Hypothalamus (tissue), 51 donors: ENCODE measurements at places on chromosomes 2 and 18.

DNA sequence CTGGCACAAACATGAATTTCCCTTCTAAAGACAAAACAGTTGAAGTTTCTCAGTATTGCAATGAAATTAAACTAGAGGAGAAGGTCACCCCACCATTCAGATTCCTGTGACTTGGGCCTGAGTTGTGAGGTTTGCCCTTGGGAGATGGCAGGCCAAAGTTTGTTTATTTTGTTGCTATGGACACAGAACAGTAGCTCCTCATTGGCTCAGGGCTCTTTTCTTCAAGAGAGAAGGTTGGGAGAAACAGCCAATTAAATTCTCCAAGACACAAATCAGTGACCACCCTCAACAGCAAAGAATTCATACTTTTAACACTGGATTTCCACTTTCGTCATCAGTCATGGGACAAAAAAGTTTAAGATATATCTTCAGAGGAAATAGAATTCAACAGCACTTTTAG, at the start of gene FLACC1:
Gene FLACC1, minus strand, starts transcription at position 125 of the 400 bp plus-strand sequence. CDS start 5,941 bp downstream, outside the sequence.
- no peak for DNase-seq

- DNase-seq = no peak
Observed at GRCh38 chr2:200383380-200384110, 77.1 kb downstream of the SPATS2L start.

DNA sequence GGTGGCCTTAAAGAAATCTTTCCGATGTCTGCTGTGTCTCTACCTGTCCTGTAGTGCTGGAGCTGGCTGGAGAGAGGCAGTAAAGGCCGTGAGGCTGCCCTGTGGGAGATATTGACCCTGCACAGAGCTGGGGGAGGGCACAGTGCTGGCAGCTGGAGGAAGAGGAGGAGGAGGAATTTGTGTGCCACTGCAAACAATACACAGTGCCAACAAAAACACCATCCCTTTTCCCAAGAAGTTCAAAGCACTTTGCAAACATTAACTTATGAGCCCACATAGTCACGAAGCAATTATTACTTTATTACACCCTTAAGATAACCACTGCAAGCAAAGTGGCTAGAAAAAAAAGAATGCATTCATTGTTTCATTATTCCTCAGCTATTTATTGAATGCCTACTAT, 45.0 kb upstream of the CYTIP start:
- DNase-seq = no peak

GRCh38 chr2:10864861-10865636, 46.7 kb upstream of the KCNF1 start:
- DNase-seq = no peak

- no peak for DNase-seq
Observed at GRCh38 chr2:34892766-34893165, 1293.7 kb upstream of the FAM98A start.

- DNase-seq = no peak
Observed at GRCh38 chr2:102891296-102891695, 129.5 kb downstream of the TMEM182 start.

DNA sequence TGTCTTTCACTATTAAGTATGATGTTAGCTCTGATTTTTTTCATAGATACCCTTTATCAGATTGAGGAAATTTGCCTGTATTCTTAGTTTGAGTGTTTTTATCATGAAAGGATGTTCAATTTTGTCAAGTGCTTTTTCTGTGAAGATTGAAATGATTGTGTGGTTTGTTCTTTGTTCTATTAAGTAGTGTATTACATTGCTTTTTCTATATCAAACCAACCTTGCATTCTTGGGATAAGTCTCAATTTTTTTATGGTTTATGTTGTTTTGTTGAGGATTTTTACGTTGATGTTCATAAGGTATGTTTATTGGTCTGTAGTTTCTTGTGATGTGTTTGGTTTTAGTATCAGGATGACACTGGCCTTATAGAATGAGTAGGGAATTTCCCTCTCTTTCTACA, 19.1 kb downstream of the PDK1 start:
- no peak for DNase-seq

DNA sequence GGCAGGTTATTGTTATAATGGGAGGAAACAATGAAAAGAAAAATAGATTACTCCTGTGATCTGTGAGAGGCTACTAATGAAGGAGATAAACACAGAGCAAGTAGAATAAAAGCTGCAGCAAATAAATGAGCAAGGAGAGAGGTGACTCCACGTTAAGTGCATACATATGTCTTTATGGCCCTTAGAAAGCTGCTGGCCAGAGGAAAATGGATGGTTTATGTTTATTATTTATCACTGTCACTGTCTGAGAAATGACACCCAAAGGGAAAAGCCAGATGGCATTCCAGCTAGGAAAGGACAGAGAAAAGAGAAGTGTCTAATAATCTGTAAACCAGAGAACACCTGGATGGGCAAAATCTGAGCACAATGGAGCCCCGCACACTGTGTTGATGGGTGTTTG, 122.9 kb upstream of the DDX18 start:
- no peak for DNase-seq

DNA sequence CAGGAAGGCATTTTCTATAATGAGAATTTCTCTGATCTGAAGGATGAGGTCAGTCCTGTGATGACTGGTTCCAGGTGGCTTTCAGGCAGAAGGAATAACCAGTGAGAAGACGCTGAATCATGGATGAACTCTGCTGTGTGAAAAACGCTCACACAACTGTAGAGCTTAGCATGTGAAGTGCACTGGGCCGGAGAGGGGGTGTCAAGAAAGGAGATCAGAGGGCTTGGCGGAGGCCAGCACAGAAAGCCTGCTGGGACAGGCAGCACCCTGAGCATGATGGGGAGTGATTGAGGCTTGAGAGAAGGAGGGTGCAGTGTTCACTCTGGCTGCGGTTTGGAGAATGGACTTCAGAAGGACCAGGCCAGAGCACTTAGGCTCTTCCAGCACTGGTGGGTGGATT, 236.5 kb downstream of the TPGS2 start:
- no peak for DNase-seq

- no peak for DNase-seq
Observed at GRCh38 chr2:138390316-138390945, 111.1 kb upstream of the SPOPL start.

DNA sequence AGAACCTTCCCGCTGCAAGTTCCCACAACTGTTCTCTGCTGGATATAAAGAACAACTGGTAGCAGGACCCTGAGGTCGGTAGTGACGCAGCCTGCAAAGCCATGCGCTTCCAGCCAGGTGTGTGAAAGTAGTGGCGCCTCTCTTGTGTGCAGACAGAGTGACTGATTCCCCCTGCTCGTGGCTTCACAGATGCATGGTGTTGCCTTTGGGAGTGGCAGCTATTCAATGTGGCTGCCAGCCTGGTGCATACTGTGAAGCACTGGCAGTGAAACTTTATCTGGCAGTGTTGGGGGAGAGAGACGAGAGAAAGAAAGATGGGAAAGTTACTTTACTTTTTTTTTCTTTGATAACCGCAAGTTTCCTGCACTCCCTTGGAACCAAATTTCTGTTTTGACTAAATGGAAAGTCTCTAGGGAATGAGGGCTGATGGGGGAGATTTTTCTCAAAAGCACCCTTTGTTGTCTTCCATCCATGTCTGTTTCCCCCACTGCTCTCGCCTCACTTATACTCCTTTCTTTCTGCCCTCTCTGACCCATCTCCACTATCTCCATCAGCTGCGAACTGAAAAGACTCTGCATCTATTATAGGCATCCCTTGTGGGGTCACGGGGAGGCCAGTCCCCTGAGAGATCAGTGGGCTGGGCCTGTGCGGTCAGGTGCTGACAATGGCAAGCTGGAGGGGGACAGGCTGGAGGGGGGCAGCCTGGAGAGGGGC, 90.0 kb upstream of the TNP1 start:
- DNase-seq = no peak

- no peak for DNase-seq
Observed at GRCh38 chr18:62828091-62828640, 112.8 kb downstream of the PHLPP1 start.

DNA sequence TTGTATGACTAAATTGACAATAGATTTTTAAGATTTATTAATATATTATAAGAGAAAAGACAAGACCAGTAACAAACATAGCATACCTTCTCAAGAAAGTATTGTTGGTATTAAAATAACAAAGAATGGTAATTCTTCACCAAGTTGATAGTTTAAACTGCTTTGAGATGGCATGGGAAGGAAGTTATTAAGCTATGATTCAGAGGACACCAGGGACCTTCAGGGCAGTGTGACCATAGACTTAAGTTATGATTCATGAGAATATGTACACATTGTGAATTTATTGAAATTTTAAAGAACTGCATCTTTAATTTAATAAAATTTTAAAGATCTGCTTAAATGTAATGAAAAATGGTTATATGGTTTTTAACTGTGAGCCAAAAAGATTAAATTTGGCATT, 205.7 kb downstream of the DSEL start:
- no peak for DNase-seq

DNA sequence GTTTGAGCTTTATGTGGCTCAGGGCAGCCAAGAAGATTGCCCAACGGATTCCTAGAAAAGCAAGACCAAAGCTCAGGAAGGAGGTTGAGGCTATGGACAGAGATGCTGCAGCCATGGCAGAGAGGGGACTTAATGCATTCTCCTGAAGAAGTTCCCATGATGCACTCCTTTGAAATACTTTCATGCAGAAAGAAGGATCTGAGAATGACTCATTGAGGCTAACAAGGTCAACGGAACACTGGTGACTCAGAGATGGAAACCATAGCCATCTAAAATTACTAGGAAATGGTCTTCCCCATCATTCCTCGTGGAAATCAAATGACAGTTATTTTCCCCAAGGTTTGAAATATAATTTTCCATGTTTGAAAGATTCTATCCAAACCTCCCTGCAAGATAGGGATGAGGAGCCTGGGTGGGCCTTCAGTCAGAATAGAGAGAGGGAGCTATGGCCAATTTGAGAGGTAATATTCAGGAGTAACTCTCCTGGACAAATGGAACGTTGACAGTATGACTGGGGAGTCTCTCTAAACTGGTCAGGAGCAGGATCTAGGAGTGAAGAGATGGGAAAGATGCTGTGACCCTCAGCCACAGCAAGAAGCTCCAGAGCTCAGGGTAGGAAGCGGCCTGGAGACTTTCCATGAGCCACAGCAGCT, 63.0 kb downstream of the REEP1 start:
- no peak for DNase-seq

DNA sequence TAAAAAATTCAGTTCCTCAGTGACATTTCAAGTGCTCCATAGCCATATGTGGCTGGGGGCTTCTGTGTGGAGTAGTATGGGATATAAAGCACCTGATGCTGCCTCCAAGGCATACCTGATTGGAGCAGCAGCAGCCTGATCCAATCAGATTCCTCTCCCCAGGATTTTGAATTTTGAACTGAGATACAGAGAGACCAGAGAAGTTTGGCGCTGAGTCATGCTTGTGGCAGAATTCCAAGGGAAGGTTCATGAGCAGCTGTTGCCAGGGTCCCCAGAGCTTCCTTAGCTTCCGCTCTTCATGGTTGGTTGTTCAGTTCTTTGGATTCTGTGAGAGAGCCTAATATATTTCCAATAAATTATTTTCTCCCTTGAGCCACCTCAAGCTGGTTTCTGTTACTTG, 29.0 kb upstream of the CFAP36 start:
- DNase-seq = no peak

- DNase-seq = no peak
Observed at GRCh38 chr2:170216428-170216827, 38.5 kb downstream of the MYO3B start.

GRCh38 chr2:161421686-161422085, 5.6 kb downstream of the TBR1 start:
- no peak for DNase-seq

DNA sequence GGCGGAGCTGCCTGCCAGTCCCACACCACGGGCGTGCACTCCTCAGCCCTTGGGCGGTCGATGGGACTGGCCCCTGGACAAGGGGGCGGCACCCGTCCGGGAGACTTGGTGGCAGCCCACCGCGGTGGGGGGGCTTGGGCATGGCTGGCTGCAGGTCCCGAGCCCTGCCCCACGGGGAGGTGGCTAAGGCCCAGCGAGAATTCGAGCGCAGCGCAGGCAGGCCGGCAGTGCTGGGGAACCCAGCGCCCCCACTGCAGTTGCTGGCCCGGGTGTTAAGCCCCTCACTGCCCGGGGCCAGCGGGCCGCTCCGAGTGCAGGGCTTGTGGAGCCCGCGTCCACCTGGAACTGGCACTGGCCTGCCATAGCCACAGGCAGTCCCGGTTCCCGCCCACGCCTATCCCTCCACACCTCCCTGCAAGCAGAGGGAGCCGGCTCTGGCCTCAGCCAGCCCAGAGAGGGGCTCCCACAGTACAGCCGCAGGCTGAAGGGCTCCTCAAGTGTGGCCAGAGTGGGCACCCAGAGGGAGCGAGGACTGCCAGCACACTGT, 742.9 kb upstream of the DDX18 start:
- DNase-seq = no peak

GRCh38 chr18:53152476-53152875, 812.5 kb downstream of the DCC start:
- DNase-seq = no peak

GRCh38 chr2:236089271-236090026, 78.7 kb downstream of the GBX2 start:
- no peak for DNase-seq

DNA sequence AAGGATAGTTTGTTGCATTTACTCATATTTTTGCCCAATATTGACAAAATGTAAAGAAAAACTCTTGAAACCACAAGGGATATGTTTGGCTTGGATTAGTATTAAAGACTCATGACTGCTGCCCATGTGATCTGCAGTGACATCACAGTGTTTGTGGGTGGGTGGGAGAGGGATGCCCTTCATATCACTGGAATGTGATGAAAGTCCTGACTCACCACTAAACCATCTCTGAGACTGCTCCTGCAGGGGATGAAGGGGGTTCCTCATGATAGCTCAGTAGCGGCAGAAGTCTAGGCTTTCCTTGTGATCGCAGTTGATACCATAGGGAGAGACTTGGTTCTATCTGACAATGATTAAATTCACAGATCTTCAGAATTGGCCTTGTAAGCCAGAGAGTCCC, 451.2 kb downstream of the CNTNAP5 start:
- DNase-seq = no peak

DNA sequence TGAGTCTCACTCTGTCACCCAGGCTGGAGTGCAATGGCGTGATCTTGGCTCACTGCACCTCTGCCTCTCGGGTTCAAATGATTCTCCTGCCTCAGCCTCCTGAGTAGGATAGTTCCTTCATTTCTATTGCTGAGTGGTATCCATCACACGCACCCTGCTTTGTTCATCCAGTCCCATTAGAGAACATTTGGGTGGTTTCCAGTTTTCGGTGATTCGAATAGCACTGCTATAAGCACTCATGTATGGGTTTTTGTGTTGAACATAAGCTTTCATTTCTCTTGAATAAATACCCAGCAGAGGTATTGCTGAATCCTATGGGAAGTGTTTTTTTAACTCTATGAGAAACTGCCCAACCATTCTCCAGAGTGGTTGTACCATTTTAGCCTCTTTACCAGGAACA, 147.3 kb downstream of the DDX1 start:
- DNase-seq = no peak
